ENCODE measurements at places on chromosomes 7 and 10. TPM values are rescaled to one million over a fixed set of nuclear protein-coding genes. Genes with fewer than 3 reads are reported as not detected.

GRCh38 chr7:28298870-28299518 is 113.3 kb upstream of the CREB5 start:
- H3K36me3 ChIP-seq, result no peaks in the 10 kb centered on the region
- DNase-seq, result no peak
- peaks cover 7% of the 10 kb centered on the region for H3K4me1 ChIP-seq
- no peak overlapping the region for H3K27ac ChIP-seq
- H3K4me3 ChIP-seq, result no peak overlapping the region

Gene JAKMIP3
- total RNA-seq, result 0.65 TPM

DNA sequence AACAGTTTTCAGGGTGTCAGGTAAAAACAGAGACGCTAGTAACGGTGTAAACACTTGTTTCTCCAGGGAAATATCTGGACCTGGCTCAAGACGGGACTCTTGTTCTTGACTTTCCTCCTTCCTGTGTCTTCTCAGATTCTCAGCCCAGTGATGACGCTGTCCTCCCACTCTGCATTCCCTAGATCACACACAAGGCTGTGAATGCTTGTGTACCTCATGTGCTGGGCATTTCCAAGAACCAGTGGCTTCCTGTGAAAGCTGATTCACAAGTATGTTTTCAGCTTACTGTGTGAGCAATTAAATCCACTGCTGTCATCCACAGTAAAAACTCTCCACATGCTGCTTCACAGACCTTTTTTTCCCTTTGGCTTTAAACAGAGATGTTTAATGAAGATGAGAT is 193.8 kb upstream of the DPP6 start:
- DNase-seq, result no peak
- H3K27me3 ChIP-seq, result no peaks in the 10 kb centered on the region
- no peaks in the 10 kb centered on the region for H3K36me3 ChIP-seq

Gene NPSR1
- total RNA-seq, result not detected

Gene TLL2
- 0.18 TPM for total RNA-seq

DNA sequence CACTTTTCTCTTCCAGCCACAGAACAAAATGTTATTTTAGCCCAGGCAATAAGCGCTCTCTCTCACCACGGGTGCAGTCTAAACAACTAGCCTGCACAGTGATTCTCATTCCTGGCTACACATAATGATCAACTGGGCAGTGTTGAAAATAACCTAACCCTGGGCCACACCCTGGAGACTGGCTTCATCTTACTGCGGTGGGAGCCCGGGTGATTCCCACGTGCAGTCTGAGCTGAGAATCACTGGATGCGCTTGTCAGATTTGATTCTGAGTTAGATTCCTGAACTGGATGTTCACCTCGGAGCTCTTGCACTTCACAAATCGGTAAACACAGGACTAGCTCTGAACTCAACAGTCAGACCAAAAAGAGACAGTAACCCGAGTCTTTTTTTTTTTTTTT is 14.9 kb downstream of the ZC3HAV1 start:
- H3K27me3 ChIP-seq, result no peaks in the 10 kb centered on the region
- H3K4me1 ChIP-seq, result peaks cover 37% of the 10 kb centered on the region
- peak overlapping the region; percentile 79 for H3K27ac ChIP-seq
- H3K4me3 ChIP-seq, result peak overlapping the region; percentile 20

DNA sequence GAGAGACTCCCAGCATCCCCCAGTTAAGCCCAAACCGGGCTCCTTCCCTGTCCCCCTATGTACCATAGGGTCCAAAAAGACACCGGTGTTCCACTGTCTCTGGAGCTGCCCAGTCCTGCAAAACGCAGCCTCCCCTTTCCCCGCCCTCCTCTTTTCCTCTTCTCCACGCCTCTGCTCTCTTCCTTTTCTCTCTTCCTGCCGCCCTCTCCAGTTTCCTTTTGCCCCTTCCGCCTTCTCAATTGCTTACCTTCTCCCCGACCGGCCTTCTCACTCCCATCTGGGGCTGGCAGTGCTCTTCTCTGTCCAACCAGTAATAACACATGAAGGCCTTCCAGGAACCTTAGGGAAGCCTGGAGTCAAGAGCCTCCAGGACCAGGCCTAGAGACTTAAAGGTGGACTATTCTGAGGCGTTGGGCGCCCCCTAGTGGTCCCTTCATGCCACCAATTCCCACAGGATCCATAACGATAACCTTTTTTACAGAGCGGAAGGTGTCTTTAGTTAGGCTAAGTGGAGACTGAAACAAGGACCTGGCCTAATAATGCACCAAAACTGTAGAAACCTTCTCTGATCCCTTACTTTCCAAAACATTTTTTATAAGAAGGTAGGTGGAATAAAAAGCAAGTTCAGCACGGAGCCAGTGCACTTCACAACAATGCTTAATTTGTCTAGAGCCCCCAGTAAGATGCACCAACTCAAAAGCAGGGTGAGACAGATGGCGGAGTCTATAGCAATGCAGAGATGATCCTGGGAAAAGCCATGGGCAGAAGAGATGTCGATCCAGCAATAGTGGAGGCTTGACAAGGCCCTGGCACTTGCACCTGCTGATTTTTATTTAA is 27.2 kb upstream of the MSRB2 start:
- H3K27ac ChIP-seq, result no peak overlapping the region
- no peaks in the 10 kb centered on the region for H3K27me3 ChIP-seq
- H3K36me3 ChIP-seq, result no peaks in the 10 kb centered on the region
- peaks cover 3% of the 10 kb centered on the region for H3K4me1 ChIP-seq
- H3K4me3 ChIP-seq, result no peak overlapping the region

Gene CTNNA3
- total RNA-seq, result 0.39 TPM

Gene KCNH2
- total RNA-seq, result not detected

Gene ACTL6B
- not detected for total RNA-seq

Gene SEPTIN7
- 355 TPM for total RNA-seq

DNA sequence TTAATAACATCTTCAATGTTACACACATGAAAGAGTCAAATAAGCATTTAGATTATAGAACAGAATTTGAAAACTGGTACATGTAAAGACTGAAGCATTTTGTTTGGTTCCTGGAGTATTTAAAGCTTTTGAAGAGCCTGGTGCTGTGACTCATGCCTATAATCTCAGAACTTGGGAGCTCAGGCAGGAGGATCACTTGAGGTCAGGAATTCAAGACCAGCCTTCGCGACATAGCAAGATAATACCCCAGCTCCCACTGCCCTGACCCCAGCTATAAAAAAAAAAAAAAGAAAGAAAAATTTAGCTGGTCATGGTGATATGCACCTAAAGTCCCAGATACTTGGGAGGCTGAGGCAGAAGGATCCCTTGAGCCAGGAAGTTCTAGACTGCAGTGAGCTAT is 87.8 kb downstream of the HDAC9 start:
- DNase-seq, result no peak
- no peak overlapping the region for H3K4me3 ChIP-seq

Gene PLA2G12B
- total RNA-seq, result not detected

Measured in osteocyte (in vitro differentiated cells).